Left ventricle myocardium inferior (tissue), 1 donor: ENCODE measurements at places on chromosomes 2 and 18. TPM values are rescaled to one million over a fixed set of nuclear protein-coding genes. Genes with fewer than 3 reads are reported as not detected.

RAD51AP2 gene
- total RNA-seq, result 0.14 TPM

CCDC74B gene
- total RNA-seq, result 0.44 TPM

WDR12 gene
- total RNA-seq, result 62.4 TPM

TSPYL6 gene
- total RNA-seq, result 0.08 TPM

CYBRD1 gene
- total RNA-seq, result 48.4 TPM

ARL4C gene
- 2.7 TPM for total RNA-seq

FLACC1 gene
- total RNA-seq, result 11.8 TPM

- H3K4me1 ChIP-seq, result no peaks in the 10 kb centered on the region
- H3K27ac ChIP-seq, result no peak overlapping the region
- no peak for DNase-seq
- peaks cover 21% of the 10 kb centered on the region for H3K36me3 ChIP-seq
These were observed 57.2 kb downstream of the FAM171B start for GRCh38 chr2:186751078-186751477.

DNA sequence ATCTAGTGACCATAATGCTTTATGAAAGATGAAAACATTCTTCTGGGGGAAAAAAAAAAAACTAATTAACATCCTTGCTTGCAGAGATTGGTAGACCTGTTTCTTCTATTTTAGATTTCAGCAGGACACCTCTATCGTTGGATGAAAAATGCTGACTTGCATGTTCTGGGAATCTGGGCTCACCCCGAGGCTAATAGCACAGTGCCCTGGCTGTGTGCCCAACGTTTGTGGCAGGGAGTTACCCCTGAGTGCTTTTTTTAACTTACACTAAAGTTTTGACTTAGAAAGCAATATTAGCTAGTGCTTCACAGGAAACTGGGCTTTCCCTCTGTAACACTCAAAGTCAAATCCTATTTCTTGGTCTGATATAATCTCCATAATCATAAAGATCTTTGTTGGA is 233.2 kb downstream of the SLC8A1 start:
- H3K4me1 ChIP-seq, result peaks cover 41% of the 10 kb centered on the region
- DNase-seq, result peak; percentile 63
- peak overlapping the region; percentile 70 for H3K27ac ChIP-seq
- H3K36me3 ChIP-seq, result no peaks in the 10 kb centered on the region
- H3K4me3 ChIP-seq, result no peak overlapping the region

- no peaks in the 10 kb centered on the region for H3K36me3 ChIP-seq
- H3K27ac ChIP-seq, result no peak overlapping the region
- peaks cover 35% of the 10 kb centered on the region for H3K4me1 ChIP-seq
These were observed 307.3 kb downstream of the GBX2 start for GRCh38 chr2:235860871-235861270.

GRCh38 chr2:46804794-46805193 is 110.8 kb downstream of the MCFD2 start:
- H3K36me3 ChIP-seq, result no peaks in the 10 kb centered on the region
- H3K4me3 ChIP-seq, result no peak overlapping the region
- peaks cover 38% of the 10 kb centered on the region for H3K4me1 ChIP-seq
- H3K27ac ChIP-seq, result no peak overlapping the region

- no peaks in the 10 kb centered on the region for H3K36me3 ChIP-seq
- no peaks in the 10 kb centered on the region for H3K27me3 ChIP-seq
- H3K4me3 ChIP-seq, result no peak overlapping the region
- peaks cover 89% of the 10 kb centered on the region for H3K4me1 ChIP-seq
- H3K27ac ChIP-seq, result peak overlapping the region; percentile 15
These were observed 151.1 kb downstream of the FHOD3 start for GRCh38 chr18:36448384-36449290.

GRCh38 chr2:221337957-221338685 is 234.0 kb downstream of the EPHA4 start:
- H3K27ac ChIP-seq, result no peak overlapping the region
- no peaks in the 10 kb centered on the region for H3K4me1 ChIP-seq
- peaks cover 18% of the 10 kb centered on the region for H3K27me3 ChIP-seq
- no peak overlapping the region for H3K4me3 ChIP-seq
- no peaks in the 10 kb centered on the region for H3K36me3 ChIP-seq

DNA sequence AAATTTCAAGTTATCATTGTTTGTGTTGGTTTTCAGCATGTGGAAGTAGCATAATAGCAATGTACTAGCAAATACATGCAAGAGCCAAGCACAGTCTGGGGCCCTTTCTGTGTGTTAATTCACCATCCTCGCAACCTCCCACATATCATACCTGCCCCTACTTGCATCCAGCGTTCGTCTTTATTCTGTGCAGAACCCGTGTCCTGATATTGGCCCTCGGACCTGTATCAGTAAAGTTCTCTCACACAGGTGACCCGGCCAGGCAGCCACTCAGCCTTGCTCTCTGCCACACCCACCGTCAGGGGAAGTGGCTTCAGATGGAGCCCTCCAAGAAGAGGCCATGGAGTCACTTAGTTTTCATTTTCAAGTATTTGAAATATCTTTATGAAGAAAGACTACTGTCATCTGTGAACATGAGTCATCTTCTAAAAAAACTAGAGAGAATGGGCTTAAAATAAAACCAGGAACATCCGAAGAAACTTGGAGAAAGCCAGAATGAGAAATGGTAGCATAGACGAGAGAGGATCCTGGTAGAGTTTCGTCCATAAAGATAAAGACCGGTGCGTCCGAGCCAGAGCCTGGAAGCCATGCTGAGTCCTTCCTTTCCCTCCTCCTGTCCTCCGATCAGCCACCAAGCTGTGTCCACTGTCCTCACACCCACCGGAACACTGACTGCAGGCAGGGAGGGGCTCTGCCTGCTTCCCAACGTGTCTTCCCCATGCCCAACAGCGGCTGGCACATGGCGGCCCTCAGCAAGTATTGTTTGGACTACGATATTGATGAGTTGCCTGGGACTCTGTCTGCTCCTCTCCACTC is 57.3 kb upstream of the RPL31 start:
- no peaks in the 10 kb centered on the region for H3K27me3 ChIP-seq
- H3K36me3 ChIP-seq, result peaks cover 19% of the 10 kb centered on the region
- H3K4me3 ChIP-seq, result no peak overlapping the region
- no peak overlapping the region for H3K27ac ChIP-seq
- H3K4me1 ChIP-seq, result peaks cover 5% of the 10 kb centered on the region

GRCh38 chr2:60608679-60609078 is 55.2 kb upstream of the BCL11A start:
- H3K27ac ChIP-seq, result no peak overlapping the region
- no peaks in the 10 kb centered on the region for H3K36me3 ChIP-seq
- H3K4me3 ChIP-seq, result no peak overlapping the region
- H3K4me1 ChIP-seq, result no peaks in the 10 kb centered on the region
- peaks cover 85% of the 10 kb centered on the region for H3K27me3 ChIP-seq

DNA sequence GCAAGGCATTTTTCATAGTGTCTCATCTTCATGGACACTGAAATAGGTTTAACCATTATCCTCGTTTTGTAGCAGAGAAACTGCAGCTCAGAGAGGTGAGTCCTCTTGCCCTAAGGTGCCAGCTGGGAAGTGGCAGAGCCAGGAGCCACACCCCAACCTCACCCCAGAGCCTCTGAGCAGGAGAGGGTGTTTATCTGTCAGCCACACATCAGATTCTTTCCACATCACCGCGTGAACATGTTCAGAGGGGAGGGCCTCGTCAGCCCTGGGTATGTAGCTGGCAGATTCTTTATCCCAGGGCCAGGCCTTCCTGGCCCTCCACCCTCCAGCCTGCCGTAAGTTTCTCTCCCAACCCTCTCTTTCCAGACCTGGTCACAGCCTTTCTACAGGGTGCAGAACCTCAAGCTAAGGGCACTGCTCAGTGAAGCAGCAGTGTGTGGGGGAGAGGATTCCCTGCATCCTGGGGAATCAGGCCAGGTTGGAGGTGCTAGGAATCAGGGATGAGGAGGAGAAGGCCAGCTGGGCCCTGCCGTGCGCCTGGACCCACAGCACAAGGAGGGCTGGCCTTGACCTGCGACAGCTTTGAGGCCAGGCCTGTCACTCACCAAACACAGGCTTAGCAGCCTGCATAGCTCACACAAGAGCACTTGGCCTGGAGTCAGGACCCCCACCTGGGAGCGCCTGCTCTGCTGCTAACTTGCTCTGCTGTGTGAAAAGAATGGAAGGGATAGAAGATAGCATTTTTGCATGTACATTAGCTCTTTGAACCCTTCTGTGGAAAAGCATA is 111.3 kb upstream of the MCFD2 start:
- no peak for DNase-seq
- peaks cover 86% of the 10 kb centered on the region for H3K4me1 ChIP-seq
- peak overlapping the region; percentile 81 for H3K27ac ChIP-seq
- peaks cover 63% of the 10 kb centered on the region for H3K36me3 ChIP-seq

DNA sequence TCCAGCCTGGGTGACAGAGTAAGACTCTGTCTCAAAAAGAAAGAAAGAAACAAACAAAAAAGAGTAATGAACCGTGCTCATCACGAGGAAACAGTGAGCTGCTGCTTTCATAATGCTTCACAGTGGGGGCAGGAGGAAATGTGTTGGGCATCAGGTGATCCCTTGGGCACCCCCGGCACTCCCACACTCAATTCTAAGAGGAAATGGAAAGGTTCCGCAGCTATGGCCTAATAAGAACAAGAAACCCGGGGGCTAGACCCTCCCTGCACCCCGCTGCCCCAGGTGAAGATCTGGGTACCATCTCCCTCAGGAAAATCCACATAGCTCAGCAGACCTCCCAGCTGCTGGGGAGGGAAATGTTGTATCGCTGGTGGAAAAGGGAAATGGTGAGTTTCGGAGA is 118.9 kb downstream of the LPIN1 start:
- no peaks in the 10 kb centered on the region for H3K36me3 ChIP-seq
- H3K4me1 ChIP-seq, result peaks cover 16% of the 10 kb centered on the region
- no peak for DNase-seq
- no peak overlapping the region for H3K27ac ChIP-seq
- no peak overlapping the region for H3K4me3 ChIP-seq

DNA sequence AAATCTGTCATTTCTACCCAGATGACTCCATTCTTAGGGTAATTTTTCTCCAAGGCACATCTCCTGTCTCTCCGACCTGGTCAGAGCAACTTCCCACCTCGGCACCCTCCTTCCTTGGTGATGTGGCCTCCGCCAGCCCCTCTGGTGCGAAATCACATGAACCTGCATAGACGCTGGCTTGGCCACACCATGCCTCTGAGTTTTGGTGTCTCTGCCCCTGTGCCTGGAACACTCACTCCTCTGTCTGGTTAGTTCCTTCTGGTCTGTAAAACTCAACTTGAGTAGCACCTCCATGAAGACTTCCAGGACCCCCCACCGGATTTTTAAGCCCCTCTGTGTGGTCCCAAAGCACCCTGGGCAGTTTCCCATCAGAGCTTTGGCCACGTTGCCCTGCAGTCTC is 83.2 kb upstream of the OTOS start:
- no peak for DNase-seq
- H3K27me3 ChIP-seq, result peaks cover 43% of the 10 kb centered on the region
- H3K4me3 ChIP-seq, result no peak overlapping the region
- no peaks in the 10 kb centered on the region for H3K4me1 ChIP-seq
- H3K36me3 ChIP-seq, result no peaks in the 10 kb centered on the region
- no peak overlapping the region for H3K27ac ChIP-seq

DNA sequence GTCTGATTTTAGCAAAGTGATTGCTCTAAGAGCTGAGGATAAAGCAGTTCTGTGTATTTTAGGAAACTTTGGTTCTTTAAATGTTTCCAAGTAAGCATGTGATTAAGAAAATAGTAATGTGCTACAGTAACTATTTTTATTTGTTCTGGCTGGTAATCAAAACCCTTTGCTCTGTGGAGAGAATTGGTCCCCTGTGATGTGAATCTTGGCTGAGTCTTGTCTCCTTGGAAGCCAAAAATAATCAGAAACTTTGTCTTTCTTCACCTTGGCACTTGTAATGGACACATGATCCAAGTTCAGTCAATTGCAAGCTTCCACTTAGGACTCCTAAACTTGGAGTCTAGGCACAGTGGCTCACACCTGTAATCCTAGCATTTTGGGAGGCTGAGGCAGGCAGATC is 422.7 kb upstream of the CDH20 start:
- no peaks in the 10 kb centered on the region for H3K36me3 ChIP-seq
- H3K27ac ChIP-seq, result no peak overlapping the region
- H3K27me3 ChIP-seq, result no peaks in the 10 kb centered on the region
- H3K4me1 ChIP-seq, result peaks cover 3% of the 10 kb centered on the region

- no peak overlapping the region for H3K27ac ChIP-seq
- H3K27me3 ChIP-seq, result no peaks in the 10 kb centered on the region
These were observed 222.3 kb downstream of the HDAC4 start for GRCh38 chr2:239178484-239178883.

DNA sequence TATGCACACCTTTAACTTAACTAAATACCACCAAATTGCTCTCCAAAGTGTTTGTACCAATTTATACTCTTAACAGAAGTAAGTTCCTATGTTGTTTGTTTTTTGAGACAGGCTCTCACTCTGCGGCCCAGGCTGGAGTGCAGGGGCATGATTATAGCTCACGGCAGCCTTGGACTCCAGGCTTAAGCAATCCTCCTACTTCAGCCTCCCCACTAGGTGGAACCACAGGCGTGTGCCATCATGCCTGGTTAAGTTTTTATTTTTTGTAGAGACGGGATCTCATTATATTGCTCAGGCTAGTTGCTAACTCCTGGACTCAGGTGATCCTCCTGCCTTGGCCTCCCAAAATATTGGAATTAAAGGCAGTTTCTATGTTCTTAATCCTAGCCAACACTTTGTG is 13.1 kb upstream of the NAB1 start:
- peaks cover 28% of the 10 kb centered on the region for H3K4me1 ChIP-seq
- no peak overlapping the region for H3K4me3 ChIP-seq
- H3K36me3 ChIP-seq, result no peaks in the 10 kb centered on the region
- peak overlapping the region; percentile 73 for H3K27ac ChIP-seq
- no peak for DNase-seq
- H3K27me3 ChIP-seq, result no peaks in the 10 kb centered on the region

GRCh38 chr2:161766334-161766733 is 142.1 kb downstream of the SLC4A10 start:
- H3K27ac ChIP-seq, result no peak overlapping the region
- H3K4me1 ChIP-seq, result no peaks in the 10 kb centered on the region
- no peaks in the 10 kb centered on the region for H3K27me3 ChIP-seq

DNA sequence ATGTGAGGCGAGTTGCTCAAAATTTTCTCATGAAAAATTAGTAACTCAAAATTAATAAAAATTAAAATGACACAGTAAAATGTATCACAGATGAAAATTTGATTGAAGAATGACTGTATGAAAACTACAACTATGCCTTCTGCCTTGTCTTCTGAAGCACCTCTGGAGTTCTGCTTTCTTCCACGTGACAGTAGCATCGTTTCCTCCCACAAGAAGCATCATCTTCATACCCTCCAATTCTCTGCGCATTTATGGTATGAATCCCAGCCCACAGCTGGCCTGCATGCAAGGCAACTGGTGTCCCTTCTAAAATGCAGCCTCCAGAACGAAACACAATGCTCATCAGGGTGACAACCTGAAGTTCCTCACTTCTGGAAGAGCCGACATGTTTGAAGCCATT is 189.9 kb downstream of the MYO1B start:
- H3K27ac ChIP-seq, result no peak overlapping the region
- no peak for DNase-seq
- H3K36me3 ChIP-seq, result no peaks in the 10 kb centered on the region
- no peaks in the 10 kb centered on the region for H3K27me3 ChIP-seq
- no peak overlapping the region for H3K4me3 ChIP-seq

- no peak overlapping the region for H3K4me3 ChIP-seq
- peaks cover 25% of the 10 kb centered on the region for H3K36me3 ChIP-seq
- peaks cover 55% of the 10 kb centered on the region for H3K4me1 ChIP-seq
- peak overlapping the region; percentile 85 for H3K27ac ChIP-seq
- no peaks in the 10 kb centered on the region for H3K27me3 ChIP-seq
These were observed 15.2 kb downstream of the ITGAV start for GRCh38 chr2:186605041-186605440.
